ENCODE measurements at places on chromosomes 3 and 15.

DNA sequence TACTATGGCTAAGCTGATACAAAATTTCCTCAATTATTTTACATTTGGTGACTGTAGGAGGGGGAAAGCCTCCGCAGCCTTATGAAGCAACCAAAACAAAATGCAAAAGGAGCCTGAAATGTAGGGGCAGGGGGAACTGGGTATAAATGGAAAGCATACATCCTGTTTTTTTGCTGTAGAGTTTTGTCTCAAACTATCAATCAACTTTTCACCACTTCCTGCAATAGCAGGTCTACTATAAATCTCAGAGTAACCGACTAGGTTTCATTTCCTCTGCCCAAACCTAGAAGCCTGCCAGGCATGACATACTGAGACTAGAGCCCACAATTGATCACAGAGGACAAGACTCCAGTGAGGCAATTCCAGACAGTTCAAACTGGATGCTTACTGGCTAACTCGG lies 91.3 kb downstream of the SHQ1 start:
- no peak for DNase-seq

- DNase-seq = no peak
These were observed 91.8 kb upstream of the STT3B start for GRCh38 chr3:31440878-31441277.

DNA sequence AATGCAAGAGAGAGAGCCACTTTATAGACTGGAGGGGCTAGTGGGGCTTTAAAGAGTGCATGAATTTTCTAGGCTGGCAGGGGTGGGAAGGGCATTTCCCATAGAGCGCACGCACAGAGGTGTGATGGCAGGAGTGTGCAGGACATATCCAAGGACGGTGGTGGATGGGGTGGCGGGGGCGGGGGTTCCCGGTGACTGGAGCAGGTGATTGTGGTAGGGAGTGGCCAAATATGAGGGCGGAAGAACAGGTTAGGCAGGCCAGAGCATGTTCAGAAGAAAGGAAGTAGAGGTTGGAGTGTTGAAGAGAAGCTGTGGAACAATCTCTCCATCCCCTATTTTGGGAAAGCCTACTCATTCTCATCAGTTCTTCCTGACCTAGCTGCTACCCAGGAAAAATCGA lies 18.1 kb downstream of the FAM81A start:
- DNase-seq = peak; percentile 19

GRCh38 chr15:29062179-29062591 lies 176.4 kb downstream of the APBA2 start:
- DNase-seq = no peak

- no peak for DNase-seq
These were observed 3.9 kb upstream of the ARPP21 start for GRCh38 chr3:35635407-35635806.
